EL (cell line): ENCODE measurements at places on chromosomes 5 and 9.

DNA sequence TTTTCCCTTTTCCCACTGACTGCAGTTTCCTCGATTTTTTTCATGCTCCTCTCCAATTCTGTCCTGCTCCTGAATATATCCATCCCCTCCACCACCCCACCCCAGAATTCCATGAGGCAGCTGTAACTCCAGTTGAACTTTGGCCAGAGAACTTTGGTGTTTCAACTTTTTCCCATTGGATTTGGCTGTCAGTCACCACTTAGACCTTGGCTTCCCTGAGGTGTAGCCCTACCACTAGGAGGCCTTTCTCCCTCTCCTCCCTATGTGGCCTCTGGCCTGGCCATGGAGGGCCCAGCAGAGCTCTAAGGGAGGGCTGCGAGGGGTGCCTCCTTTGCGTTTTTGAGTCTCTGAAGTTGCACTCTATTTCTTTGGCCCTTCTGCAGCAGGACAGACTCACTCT, 261.3 kb downstream of the PIK3R1 start:
- DNase-seq = no peak

GRCh38 chr5:171055875-171056454, 194.1 kb downstream of the RANBP17 start:
- DNase-seq = peak; percentile 1

- DNase-seq = peak; percentile 25
Measured at GRCh38 chr9:92947268-92948037, at the start of gene FGD3. TSS of gene FGD3 (plus strand) at chr9:92947523. CDS start at chr9:92976257, 28,734 bp downstream.

DNA sequence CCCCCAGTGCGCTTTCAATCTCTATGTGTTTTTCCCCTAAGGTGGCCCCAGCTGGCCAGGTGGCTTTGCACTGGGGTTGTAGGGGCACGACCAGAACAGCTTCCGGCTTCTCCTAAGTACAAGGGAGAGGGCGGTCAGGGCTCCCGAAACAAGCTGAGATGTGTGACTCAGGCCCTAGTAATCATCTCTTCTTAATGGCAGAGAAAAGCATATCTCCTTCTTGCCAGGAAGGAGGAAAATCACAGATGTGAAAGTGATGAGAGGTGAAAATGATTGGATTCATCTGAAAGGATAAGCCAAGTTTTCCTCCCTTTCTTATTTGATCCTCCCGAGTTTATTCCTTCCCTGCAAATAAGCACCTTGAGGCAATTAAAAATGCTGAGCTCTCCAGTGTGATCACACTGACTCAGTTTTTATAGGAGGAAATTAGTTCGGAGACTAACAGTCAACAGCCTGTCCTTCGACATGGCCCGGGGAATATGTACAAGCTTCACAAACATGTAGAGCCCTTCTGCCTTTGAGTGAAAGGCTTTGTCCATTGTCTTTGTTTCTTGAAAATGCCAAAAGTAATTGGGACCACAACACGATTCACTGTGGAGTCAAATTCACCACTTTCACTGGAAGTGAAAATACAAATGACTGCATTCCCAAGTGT, 514.8 kb downstream of the PSAT1 start:
- DNase-seq = peak; percentile 82

- no peak for DNase-seq
Measured at GRCh38 chr9:14511452-14511851, 181.8 kb downstream of the ZDHHC21 start.

DNA sequence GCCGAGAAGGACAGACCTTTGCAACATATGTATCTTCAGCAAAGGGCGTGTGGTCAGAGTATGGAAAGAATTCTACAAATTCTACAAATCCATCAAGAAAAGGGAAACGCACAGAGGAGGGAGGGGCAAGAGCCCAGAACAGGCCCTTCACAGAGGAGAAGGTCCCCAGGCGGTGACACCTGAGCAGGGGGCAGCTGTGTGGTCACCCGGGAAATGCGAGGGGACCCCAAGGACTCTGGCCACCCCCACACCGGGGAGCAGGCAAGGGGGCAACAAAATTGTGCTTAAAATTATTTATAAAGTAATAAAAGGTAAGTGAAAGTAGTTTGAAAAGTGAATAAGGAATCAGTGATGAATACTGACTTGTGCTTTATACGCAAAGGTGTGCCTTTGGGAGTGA, 17.6 kb downstream of the NACC2 start:
- DNase-seq = no peak

GRCh38 chr5:135266975-135267374, 132.1 kb downstream of the MACROH2A1 start:
- DNase-seq = peak; percentile 40

DNA sequence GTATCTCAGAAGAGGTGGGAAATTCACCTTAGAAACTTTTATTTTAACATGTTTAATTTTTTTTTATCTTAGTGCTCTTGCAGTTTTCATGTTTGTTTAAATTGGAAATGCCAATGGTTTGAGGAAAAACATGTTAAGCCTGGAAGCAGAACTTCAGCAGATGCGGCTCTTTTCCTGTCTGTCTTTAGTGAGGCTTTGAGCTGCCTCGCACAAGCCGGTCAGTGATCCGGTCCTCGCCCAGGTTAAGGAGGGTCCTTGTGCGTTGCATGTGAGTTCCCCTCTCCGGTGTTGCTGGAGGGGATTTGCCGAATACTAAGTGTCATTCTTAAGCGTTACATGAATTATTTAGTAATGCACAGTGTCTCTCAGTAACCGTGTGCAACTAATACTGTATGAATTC, 9.4 kb upstream of the PLEKHG4B start:
- no peak for DNase-seq

DNA sequence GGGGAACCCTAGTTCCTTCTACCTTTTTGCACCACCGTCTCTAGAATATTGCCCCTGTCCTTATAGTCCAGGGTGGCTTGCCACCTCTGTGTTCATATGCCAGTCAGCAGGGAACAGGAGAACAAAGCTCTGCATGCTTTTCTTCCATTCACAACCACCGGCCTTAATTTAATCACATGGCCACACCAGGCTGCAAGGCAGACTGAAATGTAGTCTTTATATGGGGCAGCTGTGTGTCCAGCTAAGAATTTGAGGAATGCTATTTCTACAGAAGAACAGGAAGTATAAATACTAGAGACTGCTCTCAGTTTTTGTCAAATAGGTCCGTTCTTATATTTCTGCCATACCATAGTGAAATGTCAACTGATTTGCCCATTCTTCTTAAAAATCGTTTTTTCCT, 5.8 kb downstream of the C5orf22 start:
- peak; percentile 56 for DNase-seq

DNA sequence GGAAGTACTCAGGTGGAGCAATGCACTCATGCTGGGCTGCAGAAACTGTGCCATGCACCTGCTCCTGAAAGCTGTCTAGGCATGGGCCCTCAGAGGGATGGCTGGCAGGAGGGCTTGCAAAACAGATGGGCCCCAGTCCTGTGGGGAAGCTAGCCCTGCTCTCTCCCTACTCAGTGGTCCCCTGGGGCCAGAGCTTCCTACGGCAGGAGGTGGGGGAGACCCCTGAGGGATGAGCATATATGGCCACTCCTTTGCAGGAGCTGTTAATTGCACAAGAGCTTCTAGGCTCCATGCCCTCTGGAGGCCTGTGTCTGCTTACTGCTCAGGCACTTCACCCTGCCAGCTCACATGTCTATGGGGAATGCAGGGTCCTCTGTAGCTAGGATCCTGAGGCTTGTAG, 545.3 kb upstream of the PTPRD start:
- no peak for DNase-seq

- DNase-seq = peak; percentile 72
Measured at GRCh38 chr5:115898656-115899055, 56.9 kb downstream of the AP3S1 start.

DNA sequence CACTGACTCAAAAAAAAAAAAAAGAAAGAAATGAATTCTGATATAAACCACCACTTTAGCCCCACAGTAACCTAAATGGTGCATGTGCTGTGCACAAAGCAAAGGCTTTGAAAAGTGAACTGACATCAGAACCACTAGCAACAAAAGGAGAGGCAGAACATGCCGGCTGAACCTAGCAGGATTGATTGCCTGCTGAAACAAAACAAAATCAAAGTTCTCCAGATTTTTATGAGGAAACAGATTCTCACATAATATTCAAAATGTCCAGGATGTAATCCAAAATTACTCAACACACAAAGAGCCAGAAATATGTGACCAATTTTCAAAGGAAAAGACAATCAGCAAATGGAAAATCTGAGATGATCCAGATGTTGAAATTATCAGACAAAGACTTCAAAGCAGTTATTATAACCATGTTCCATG, 37.9 kb downstream of the UBTD2 start:
- DNase-seq = no peak

DNA sequence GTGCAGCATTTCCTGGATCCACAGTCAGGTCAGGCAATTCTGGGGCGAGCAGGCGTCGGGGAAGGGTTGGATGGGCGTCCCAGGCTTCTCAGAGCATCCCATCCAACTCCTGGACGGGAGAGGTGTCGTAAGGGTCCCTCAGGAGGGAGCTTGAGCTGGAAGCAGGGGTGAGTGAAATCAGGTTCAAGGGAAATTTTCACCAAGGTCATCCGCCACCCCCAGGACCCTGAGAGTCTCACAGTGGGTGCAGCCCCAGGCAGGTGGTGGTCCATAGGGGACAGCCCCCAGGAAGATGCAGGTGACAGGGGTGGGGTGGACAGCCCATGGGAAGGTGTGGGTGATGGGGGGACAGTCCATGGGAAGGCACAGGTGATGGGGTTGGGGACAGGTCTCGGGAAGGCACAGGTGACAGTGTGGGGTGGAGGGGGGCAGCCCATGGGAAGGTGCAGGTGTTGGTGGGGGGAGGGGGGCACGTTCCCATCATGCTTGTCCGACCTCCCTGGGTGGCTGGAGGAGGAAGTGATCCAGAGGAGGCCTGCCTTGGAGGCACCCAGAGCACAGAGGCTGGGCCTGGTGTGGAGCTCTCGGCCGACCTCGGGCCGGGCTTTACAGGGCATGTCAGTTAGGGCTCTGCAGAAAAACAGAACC, 48.9 kb downstream of the AHRR start:
- no peak for DNase-seq
